Effector memory CD4-positive, alpha-beta T cell (primary cell): ENCODE measurements at places on chromosomes 12 and 14.

GRCh38 chr12:70590549-70591226, 46.5 kb downstream of the PTPRB start:
- DNase-seq = no peak

DNA sequence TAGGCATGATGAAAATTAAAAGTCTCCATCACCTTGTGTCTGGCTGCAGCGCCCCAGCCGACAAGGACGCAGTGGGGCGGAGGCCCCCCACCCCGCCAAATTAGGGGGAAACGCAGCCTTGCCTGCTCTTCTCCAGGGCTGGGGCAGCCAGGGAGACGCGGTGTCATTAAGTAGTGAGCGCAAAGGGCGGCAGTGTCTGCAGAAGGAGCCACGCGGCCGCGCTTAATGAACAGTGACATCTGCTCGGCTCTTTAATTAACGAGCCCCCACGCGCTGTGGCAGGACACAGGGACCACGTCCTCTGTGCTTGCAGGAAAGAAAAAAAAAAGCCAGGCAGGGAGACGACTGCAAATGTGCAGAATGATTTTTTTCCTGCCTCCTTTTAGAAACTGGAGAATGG, 93.4 kb upstream of the NCOR2 start:
- DNase-seq = no peak

- DNase-seq = no peak
These were observed 500 bp downstream of the GPR137C start for GRCh38 chr14:52553002-52553670.

- no peak for DNase-seq
These were observed 499 bp downstream of the TOGARAM1 start for GRCh38 chr14:44962334-44963043.

DNA sequence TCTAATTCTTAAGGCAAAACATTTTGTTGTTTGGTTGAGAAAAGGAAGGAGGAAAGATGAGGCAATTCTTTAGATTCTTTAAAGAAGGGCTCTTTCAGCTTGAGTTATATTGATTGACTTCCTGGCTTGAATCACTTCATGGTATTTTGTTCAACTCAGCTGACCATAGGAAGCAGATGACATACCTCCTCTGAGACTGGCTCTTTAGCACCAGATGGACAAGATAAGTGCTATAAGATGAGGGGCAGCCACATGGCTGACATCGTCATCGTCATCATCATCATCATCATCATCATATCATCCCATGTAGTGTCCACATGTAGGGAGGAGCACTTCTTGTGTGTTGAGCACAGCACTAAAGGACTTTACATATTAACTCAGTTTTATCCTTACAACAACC, 81.3 kb downstream of the SSPN start:
- no peak for DNase-seq

DNA sequence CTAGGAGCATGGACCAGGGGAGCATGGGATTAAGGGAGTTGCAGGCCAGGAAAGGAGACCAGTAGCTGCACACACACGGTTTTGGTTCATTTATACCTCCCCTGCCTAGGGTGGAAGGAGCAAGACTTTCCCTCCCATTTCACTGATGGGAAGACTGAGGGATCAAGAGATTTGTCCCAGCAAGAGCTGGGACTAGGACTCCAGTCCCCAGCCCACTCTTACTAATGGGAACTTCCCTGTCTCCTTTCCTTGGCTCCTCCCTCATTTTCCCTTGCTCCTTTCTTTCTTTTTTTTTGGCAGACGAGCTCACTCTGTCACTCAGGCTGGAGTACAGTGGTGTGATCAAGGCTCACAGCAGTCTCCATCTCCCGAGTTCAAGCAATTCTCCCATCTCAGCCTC, 13.0 kb downstream of the SCNN1A start:
- no peak for DNase-seq

GRCh38 chr12:126688556-126688955, 1578.4 kb upstream of the TMEM132C start:
- DNase-seq = no peak

- DNase-seq = no peak
These were observed 754.5 kb downstream of the C12orf50 start for GRCh38 chr12:87274594-87275245.

- no peak for DNase-seq
These were observed 170.4 kb downstream of the DAD1 start for GRCh38 chr14:22418631-22419030.

DNA sequence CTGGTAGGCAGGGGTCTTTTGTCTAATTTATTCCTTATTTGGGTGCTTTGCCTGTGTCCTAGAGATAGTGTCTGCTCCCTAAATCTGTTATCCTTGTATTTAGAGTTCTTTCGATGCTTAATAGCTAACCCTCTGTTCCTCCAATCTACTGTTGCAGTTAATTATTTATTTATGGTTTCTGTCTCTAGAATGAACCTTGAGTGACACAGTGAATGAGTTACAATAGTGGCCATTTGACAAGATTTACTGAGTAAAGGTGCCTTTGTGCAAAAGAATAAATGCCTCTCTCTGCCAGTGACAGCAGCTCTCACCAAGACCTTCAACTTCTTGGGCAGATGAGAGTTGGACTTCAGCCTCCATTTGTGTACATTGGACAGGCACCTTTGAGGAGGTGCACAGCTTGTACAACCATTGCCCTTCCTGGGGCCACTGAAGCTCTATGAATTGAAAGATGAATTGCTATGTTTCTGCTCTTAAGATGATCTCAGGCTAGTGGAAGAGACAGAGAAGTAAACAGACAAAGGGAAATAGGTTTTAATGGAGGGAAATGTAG, 165.9 kb downstream of the DERA start:
- DNase-seq = no peak

DNA sequence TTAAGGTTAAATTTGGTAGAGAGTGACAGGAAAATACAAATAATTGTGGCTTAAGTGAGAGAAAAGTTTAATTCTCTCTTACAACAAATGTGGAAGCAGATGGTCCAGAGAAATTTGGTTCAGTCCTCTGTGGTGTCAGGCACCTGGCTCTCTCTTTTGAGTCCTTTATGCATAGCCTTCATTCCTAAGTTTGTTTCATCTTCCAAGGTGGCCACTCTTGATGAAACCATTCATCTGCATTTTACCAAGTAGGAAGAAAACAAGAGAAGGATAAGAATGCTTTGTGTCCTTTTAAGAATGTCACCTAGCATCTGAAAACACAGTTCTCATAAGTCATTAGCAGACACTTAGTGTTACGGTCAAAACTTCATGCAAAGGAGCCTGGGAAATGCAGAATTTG, 442.5 kb downstream of the CCER1 start:
- DNase-seq = no peak

GRCh38 chr14:38197001-38197783, 10.5 kb upstream of the SSTR1 start:
- no peak for DNase-seq
